D341Med (cell line): ENCODE measurements at places on chromosomes 12 and 14.

- DNase-seq: no peak
Observed at GRCh38 chr14:50785457-50786063, 45.4 kb downstream of the NIN start.

- no peak for DNase-seq
Observed at GRCh38 chr14:104202259-104203070, 64.1 kb downstream of the KIF26A start.

GRCh38 chr14:103519837-103520212, 2.8 kb downstream of the CKB start:
- no peak for DNase-seq

GRCh38 chr12:68446901-68447796, 115.0 kb upstream of the MDM1 start:
- no peak for DNase-seq

DNA sequence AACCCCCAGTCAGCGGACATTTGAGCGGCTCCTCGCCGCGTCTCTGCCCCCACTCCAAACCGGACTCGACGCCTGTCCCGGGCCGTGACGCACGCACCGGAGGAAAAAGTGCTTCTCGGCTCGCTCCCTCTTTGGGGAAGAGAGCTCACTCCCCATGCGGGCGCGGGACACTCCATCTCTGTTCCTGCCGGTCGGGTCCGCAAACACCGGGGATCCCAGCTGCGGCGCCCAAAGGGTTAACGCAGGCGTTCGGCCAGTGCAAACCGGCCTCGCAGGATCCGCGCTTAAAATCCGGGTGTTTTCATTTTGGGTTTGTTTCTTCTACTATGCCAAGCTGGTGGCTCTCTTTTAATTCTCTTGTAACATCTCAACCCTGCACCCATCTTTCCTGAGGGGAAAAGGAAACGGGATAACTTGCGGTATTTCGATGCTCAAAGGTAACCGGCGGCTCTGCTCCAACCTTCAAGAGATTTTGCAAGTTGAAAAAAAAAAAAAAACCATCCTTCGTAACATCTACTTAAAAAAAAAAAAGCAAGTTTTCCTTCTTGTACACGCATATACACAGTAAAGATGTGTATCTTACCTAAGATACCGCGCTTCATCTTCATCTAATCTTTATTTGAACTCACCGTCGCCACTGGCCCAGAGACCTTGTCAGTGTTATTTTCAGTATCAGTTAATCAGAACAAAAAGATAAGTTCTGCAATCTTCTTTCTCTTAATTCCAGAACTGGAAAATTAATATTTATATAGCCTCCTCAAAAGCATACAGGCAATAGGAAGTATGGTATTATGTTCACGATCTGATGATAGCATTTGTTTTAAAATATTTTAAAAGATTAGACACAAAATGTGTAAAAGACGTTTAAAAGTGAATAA, 1.6 kb upstream of the ATP2B1 start:
- no peak for DNase-seq

DNA sequence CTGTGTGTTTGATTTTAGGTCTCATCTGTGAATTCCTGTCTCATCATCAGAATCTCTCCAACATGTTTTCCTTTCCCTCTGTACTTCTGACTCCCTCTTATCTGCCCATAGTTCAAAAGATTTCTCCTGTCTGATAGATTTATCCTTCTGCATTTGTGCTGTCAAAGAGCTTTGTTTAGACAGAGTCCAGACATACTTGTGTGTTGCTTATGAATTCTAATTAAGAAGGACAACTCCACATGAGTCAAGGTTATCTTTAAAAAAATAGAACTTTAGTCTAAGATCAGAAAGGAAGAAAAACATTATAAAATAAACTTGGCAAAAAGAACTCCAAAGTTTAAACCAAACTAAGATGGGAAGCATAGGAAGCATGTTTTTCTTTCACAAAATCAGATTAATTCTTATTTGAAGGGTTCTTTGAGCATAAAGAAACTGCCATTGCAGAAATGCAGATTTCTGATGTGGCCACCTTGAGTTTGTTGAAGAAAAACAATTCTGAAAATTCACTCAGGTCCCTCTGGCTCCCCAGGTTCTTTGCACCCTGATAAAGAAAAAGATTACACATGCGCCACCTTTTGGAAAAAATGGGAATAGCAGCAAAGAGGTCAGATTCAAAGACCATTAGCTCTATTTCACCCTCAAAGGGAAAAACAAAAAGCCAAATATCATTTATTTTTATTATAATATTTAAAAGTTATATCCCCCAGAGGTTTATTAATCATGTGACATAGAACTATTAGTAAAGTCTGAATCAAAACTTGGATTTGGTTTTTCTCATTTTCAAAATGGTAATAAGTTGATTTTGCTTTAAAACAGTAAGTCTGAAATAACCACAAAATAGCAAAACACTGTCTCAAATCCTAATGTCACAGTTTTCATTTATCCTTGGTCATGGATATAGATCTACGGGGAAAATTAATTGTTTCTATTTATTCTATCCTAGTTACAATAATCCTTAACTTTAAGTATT, 143.7 kb upstream of the DCN start:
- DNase-seq: peak; percentile 43

GRCh38 chr12:94702696-94703095, 52.3 kb upstream of the TMCC3 start:
- no peak for DNase-seq

GRCh38 chr12:53443955-53444354, 2.4 kb downstream of the PRR13 start:
- no peak for DNase-seq

DNA sequence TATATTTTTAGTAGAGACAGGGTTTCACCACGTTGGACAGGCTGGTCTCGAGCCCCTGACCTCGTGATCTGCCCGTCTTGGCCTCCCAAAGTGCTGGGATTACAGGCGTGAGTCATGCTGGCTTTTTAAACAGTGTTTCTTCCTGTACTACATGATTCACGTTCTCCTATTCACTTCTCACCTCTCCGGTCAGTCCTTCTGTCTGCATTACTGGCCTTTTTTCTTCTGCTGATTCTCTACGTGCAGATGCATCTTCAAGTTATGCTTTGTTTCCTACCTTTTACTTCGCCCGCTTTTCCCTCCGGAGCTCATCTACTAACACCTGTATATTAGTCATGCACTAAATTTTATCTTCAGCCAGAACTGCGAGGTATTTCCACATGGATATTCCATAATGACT, 296.2 kb upstream of the FLRT2 start:
- DNase-seq: no peak

DNA sequence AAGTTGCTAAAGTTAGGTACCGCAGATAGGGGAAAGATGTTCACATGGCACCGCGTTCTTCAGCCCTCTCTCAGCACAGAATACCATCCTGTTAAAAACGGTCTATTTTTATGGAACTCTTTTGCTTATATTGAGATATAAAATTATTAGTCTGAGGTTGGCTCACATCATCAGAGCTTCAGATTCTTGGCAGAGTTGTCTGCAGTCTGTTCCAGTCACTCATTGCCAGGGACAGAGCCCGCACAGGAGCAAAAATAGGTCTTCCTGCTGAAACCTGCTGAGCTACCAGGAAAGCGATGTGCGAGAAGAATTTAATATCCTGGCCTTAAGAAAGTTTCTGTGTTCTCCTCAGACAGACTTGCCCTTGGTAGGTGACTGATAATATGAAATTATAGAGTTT, 249.8 kb downstream of the VRK1 start:
- DNase-seq: no peak

GRCh38 chr12:52231305-52232202, 1.5 kb upstream of the KRT7 start:
- DNase-seq: no peak

GRCh38 chr14:42475289-42475688, 868.6 kb downstream of the LRFN5 start:
- no peak for DNase-seq

- DNase-seq: no peak
Observed at GRCh38 chr12:124556074-124556466, 11.3 kb downstream of the NCOR2 start.

GRCh38 chr14:65229748-65230728, 127.7 kb upstream of the MAX start:
- no peak for DNase-seq

- DNase-seq: no peak
Observed at GRCh38 chr14:52266782-52267181, 716 bp upstream of the PTGDR start.

DNA sequence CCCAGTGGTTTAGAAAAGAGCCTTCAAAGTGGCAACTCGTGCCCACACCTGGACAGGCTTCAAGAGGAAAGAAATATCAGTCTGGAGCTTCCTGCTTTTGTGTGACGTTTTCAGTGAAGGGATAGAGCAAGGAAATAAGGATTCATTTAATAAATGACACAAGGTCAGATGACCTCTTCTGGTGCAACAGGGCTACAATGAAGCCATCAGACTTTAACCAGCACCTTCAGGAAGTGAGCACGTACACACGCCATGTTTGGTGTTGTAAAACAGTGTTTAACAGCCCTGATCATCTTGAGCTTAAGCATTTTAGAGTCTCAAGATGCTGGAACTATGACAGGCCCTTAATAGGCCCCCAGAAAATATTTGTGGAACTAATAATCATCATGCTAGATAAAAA, 59.1 kb downstream of the CCDC60 start:
- no peak for DNase-seq

GRCh38 chr14:94612174-94612573, at the start of gene SERPINA3:
TSS of gene SERPINA3 (plus strand) at chr14:94612391. CDS start at chr14:94614442, 2,051 bp downstream.
- DNase-seq: no peak

DNA sequence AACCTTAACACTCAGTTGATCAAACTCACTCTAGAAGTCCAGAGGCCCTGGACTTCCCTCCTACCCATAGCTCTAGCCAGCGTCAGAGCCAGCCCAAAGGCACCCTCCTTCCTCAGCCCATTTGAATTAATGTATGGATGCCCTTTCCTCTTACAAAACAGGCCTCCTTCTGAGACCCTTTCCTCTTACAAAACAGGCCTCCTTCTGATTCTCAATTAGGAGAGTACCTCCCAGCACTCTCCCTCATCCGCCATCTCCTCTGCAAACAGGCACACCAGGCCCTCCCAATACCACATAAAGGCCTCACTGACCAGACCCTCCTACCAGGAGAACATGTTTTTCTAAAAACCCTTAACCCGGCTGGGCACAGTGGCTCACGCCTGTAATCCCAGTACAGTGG, 65.7 kb downstream of the MOK start:
- DNase-seq: no peak

DNA sequence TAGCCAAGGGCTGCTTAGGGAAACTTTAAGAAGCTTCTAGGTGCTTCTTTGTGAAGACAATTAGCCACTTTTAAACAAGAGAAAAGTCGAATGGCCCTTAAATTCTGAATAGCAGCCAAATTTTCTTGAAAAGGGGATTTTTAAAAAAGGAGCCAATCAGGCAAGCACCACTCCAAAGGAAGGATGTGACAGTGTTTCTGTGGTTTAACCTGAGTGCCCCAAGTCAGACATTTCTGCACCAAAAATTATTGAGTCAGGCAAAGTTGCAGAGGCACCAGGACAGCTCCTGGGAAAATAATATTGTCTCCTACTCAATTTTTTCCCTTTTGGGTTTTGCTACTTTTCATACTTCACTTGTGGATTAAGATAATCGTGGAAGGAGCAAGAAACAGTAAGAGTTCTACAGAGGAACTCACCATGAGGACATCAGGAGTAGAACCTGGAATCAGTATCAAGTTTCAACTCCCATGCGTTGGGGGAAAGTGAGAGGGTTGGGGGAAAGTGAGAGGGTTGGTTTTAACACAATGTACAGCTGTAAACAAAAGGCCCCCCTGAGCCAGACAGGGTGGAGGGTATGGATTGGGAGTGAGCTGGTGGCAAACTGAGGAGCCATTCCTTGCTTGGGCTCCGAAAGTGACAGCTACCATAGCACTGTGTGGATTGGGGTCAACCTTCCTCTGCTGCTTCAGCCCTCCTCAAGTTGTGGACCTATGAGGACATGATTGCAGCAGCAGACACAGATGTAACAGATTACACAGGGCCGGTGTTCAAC, 90.8 kb downstream of the SLC38A1 start:
- no peak for DNase-seq
